CD8-positive, alpha-beta memory T cell (primary cell): ENCODE measurements at places on chromosomes 1 and 21. TPM values are rescaled to one million over a fixed set of nuclear protein-coding genes. Genes with fewer than 3 reads are reported as not detected.

The AIM2 gene
- total RNA-seq, result 41.1 TPM

The HES2 gene
- total RNA-seq, result 0.35 TPM

The SPATA46 gene
- not detected for total RNA-seq

DNA sequence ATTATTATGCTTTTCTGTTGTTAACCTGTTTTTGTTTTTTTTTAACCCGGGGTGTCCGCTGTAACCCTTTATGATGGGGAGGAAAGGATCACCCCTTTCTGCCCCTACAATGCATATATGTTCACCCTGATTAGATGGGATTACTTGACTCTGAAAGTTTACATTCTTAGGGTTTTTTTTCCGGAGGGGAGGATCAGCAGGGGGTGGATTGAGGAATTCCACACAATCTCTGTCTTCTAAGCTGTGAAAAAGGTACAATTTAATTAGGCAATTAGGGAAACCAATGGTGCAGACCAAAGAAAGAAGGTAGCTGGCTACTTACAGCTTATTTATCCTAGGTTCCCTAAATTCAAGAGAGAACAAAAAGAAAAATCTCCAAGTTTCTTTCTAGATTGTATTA, 58.3 kb downstream of the EDEM3 start:
- no peak for DNase-seq

GRCh38 chr1:212437179-212437798, 4.6 kb downstream of the NENF start:
- DNase-seq, result no peak

The MAP3K21 gene
- 2.8 TPM for total RNA-seq

DNA sequence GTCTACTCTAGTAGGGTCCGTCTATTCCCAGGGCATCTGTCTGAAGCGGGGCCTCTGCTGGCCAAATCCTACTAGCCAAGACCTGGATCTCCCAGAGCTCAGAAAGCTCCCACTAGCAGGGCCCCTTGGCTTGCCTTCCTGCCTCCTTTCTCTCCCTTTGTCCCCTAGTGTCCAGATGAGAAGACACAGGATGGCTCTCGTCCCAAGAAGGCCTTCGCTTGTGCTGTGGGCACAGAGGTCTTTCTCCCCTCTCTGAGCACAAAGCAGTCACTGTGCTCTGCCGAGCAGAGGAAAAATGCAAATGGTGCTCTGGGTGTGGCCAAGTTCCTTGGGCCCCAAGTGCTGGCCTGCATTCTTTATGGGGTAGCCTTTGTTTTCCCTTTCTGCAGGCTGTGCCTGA, 13.0 kb upstream of the GPR137B start:
- DNase-seq, result no peak

GRCh38 chr1:202351725-202352124, 3.2 kb downstream of the PPP1R12B start:
- no peak for DNase-seq

- DNase-seq, result no peak
Measured at GRCh38 chr1:2046174-2046917, 3.9 kb upstream of the PRKCZ start.

DNA sequence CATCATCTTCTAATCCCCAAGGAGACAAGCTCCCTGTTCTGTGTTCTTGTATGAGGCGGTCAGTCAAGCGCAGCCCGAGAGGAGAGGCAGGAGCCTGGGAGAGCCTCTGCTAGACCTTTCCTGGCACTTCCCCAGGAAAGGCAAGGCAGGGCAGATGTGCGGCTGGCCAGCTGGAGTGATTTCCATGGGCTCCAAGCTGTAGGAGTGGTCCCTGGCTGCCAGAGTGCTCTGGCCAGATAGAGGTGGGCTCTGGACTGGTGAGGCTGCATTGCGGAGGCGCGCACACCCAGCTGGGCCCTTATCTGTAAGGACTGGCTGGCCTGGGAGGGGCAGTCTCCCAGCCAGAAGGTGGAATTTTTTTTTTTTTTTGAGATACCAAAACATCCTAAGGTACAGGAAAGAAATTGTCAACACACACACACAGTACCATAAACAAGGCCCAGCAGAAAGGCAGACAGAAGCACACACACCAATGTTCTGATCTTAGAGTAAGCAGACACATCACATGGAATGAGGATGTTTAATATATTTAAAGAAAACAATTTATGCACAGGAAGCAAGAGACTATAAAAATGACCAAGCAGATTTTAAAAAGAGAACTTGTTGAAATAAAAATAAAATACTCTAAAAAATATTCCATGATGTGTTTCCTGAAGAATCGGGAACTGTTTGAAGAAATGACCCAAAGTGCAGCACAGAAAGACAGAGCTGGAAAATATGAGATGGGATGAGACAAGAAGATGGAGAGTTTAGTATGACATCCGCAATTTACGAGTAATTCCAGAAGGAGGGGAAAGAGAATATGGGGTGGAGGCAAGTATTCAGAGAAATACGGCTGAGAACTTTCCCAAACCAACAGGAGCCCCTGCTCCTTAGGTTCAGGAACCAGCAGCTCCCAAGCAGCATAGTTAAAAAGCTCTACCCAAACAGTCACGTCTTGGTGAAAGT, 13.4 kb downstream of the IBA57 start:
- DNase-seq, result no peak

The NBPF10 gene
- 0.89 TPM for total RNA-seq

DNA sequence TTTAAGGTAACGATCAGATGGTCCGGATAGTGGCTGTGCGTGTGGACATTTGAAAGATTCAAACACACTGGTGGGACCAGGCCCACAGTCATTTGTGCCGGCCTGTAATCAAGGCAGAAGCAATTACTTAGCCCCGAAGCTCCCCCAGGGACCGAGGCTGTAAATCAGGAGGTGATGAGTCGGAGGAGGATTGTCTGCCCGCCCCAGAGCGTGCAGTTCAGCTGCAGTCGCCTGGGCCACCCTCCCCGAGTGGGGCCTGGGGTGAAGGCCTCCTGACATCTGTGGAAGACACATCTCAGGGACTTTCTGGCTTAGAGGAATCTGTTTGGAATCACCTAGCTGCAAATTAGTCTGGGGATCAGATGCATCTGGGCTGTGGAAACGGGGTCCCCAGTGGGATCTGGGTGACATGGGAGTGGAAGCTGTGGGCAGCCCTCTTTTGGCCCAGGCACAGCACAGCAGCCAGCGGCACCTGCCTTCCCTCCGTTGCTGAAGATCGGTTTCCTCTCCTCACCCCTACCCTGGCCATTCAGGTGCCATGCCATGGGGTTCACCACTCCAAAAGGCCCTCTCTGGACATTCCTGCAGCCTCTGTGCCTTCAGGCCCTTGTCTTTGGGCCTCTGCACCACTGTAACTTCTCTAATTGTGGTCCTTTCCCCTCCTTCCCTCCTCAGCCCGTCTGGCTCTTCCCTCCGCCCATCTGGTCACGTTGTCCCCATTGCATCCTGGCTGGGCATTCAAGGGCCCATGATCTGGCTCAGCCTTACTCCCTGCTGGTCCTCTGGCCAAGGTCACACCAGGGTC, 25.7 kb downstream of the LHX4 start:
- DNase-seq, result no peak

- DNase-seq, result no peak
Measured at GRCh38 chr21:46054451-46054881, 43.4 kb upstream of the COL6A2 start.

GRCh38 chr21:16370186-16370585, 640.4 kb downstream of the USP25 start:
- no peak for DNase-seq

- no peak for DNase-seq
Measured at GRCh38 chr1:25994402-25995150, 3.3 kb downstream of the PAFAH2 start.

DNA sequence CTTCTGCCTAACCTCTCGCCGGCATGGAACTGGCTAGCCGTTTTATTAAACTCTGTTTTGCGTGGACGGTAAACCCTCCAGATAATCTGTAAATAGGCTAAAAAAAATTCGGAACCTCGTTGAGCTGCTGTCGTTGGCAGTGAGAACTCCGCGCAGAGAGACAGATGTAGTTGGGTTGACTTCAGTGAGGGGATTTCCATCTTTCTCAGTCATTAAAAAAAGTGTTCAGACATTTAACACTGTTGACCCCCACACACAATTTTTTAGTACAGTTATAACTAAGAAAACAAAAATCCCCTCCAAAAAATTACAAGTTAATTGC, 464 bp downstream of the PARK7 start:
- no peak for DNase-seq

The ADAMTSL4 gene
- 0.22 TPM for total RNA-seq

The SCNM1 gene
- 90.9 TPM for total RNA-seq

DNA sequence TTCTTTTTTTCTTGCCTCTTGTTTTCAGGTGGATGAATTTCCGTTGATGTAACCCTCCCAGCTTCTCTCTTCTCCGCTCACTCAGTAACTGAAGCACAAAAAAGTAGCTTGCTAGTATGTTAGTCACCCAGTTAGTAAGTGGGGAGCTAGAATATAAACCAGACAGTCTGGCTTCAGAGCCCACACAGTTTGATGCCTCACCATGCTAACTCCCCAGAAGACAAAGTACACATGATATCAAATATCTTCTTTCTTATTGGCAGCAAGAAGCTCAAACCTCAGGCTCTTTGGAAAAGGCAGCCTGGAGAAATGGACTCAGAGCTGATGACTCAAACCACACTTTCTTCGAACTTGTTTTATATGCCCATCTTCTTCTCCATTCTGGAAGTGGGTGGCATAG, 187.5 kb upstream of the PLXNA2 start:
- DNase-seq, result no peak

- no peak for DNase-seq
Measured at GRCh38 chr1:20123722-20124455, 4.6 kb upstream of the PLA2G2D start.

The ENAH gene
- 0.53 TPM for total RNA-seq

The TMEM79 gene
- 10.8 TPM for total RNA-seq

DNA sequence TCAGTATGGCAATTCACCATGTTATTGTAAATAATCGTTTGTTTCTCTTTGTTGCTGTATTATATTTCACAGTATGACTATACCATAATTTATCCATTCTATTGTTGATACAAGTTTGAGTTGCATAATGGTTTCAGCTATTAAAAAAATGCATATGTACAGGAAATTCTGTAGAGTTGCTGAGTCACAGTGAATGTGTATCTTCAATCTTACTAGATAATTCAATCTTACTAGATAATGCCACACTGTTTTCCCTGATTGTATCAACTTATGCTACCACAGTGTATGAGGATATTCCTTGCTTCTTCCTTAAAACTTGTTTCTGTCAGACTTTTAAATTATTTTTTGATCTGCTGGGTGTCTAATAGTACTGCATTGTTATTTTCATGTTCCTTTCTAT, 3.5 kb upstream of the COA6 start:
- DNase-seq, result no peak

The OR2T29 gene
- total RNA-seq, result not detected

- no peak for DNase-seq
Measured at GRCh38 chr1:229028544-229028943, 242.4 kb upstream of the RAB4A start.

GRCh38 chr1:228282329-228283042, 74.6 kb downstream of the OBSCN start:
- no peak for DNase-seq

DNA sequence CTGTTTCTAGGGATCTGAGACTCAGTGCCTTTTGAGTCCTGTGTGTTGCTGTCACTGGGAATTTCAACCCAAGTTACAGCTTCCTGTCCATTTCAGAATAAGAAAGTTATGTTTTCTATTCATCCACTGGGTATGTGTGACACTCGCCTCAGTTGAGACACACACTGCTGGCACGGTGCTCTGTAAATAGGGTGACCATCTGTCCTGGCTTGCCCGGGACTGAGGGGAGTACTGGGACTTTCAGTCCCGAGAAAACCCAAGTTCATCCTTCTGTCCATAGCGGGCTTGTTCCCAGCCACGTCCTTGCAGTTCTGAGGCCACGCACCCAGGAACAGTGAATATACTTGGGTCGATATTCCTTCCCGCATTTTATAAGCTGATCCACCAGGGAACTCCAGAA, 56.3 kb upstream of the DISP3 start:
- DNase-seq, result no peak

DNA sequence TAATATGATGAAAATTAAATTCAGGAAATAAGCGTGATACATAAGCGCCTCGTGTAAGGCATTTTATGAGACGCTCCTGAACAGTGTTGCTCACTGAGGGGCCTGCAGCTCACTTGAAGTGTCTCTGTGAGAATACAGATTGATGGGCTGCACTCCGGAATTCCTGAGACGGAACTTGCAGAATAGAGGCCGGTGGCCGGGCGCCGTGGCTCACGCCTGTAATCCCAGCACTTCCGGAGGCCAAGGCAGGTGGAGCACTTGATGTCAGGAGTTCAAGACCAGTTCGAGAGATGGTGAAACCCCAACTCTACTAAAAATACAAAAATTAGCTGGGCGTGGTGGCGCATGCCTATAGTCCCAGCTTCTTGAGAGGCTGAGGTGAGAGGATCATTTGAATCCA, 49.5 kb upstream of the HNRNPU start:
- no peak for DNase-seq
